GOT3 (cell line): ENCODE measurements at places on chromosomes 12 and 14.

DNA sequence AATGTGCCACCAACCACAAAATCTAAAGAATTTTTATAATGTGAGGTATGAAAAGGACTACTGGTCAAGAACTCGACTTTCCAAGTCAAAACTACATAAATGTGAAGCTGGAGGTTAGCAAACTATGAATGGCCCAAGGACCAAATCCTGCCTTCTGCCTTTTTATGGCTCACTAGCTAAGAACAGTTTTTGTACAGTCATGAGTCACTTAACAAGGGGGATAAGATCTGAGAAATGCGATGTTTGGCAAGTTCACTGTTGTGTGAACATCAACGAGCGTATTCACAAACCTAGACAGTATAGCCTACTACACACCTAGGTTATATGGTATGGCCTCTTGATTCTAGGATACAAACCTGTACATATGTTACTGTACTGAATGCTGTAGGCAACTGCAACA lies 28.2 kb downstream of the FERMT2 start:
- no peak for DNase-seq

- DNase-seq, result no peak
Measured at GRCh38 chr14:52706286-52706685, 714 bp upstream of the PSMC6 start.

DNA sequence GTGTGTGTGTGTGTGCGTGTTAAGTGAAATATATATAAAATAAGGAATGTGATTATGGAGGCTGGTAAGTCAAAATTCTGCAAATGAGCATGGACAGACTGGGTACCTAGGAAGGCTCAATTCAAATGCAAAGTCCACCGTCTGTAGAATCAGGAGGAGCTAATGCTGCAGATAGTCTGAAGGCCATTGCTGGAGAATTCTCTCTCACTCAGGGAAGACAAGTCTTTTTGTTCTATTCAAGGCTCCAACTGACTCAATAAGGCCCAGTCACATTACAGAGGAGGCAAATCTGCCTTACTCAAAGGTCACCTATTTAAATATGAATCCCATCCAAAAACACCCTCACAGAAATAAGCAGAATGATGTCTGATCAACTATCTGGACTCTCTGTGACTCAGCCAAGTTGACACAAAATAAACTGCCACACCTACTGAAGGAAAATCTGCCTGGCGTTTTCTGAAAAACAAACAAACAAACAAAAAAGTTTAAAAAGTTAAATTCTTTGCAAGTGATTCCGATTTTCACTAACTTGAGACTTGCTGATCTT lies 684 bp upstream of the KLRF2 start:
- no peak for DNase-seq

DNA sequence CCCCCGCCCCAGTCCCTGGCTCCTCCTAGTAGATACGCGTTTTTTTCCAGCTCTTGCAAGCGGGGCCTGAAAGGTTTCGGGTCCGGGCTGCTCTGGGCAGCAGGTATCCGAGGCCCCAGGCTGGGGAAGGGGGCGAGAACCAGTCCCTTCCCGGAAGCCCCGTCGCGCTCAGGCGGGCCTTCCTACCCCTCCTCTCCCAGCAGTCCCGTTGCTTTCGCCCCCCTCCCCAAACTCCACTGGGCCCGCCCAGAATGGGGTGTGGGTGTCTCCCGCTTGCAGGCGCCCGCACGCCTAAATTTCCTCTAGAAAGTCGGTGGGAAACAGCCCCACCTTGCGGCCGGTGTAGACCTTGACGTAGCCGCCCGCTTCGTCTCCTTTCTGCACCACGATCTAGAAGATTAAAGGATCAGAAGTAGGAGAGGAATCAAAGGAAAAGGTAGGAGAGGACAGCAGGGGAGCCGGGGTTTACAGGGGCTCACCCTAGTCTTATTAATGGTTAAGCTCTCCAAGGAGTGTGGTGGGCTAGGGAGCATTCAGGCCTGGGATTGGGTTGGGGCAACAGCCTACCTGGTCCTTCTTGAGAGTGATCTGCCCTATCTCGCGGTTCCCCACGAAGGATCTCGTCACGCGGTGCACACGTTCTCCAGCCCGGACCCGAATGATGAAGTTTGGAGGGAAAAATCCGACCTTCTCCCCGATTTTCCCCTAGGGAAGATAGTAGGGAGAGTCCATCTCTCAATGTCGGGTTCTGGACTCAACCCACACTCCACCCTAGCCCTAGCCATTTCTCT lies 7.3 kb downstream of the STAC3 start:
- DNase-seq, result peak; percentile 99

DNA sequence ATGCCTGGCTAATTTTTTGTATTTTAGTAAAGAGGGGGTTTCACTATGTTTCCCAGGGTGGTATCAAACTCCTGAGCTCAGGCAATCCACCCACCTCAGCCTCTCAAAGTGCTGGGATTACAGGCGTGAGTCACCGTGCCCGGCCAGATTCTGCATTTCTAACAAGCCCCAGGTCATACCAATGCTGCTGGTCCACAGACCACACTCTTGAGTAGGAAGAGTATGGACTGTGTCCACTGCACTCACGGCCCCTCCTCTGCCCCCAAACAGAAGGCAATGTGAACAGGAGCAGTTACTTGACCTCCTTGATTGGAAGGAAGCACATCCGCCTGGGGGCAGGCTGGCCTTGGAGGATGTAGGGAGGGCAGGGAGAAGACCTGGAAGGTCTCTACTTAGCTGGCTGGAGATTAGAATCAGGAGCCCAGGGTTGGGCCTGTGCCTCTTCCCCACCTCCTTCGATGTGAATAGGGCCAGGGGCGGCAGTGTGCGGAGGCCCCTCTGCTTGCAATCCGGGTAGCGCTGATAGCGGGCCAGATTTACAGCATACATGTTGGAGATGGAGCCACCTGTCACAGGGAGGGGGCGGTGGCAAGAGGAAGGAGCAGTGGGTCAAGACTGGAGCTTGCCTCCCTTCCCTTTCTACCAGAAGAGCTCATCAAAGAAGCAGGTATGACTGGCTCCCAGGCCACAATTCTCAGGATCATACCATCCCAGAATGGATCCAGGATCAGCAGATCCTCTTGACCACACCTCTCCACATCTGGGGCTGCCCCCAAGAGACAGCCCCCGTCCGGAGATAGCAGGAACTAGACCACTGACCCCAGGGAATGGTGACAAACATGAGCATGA lies 9.4 kb upstream of the ZNF740 start:
- no peak for DNase-seq

DNA sequence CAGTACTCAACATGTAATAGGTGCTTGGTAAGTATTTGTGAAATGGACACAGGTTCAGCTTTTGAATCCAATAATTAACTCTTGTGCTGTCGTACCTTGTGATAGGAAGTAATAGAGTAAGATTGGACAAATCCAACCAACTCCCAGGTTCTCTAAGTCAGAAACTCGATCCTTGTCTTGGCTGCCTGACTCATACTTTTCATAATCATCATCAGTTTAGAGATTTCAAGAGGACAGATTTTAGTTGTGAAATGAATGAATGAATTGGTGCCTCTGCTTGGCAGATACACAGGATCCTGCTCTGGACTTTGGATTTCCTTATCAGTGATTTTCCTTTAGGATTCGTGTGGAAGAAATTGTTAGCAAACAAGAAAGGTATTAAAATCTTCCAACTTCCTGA lies 1145.2 kb downstream of the AACS start:
- DNase-seq, result no peak

DNA sequence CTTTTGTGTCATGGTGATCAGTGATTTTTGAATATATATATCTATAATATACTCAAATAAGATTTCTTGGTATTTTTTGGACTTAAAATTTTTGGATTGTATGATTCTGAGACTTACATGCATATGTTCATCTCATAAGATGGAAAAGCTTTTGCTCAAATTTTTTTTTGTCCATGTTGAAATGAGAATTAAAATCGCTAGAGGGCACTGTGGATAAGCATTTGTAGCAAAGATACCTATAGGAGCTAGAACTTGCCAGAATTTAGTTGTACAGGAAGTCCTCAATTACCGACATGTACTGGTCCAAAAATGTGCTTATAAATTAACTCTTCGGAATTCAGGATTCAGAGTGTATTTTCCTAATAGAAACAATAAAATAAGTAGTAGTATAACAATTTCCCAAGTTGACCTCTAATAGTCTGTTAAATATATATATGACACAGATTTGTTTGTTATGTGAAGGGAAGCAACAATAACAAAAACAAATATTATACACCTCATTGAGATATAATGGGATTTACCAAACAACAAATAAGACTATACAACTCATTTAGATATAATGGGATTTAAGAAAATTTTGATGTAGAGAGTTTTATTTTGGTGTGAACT lies 179.6 kb downstream of the TMEM117 start:
- DNase-seq, result no peak

- DNase-seq, result no peak
Measured at GRCh38 chr12:105504286-105504685, 173.8 kb downstream of the C12orf75 start.

GRCh38 chr12:98343002-98343567 lies 172.3 kb upstream of the TMPO start:
- DNase-seq, result no peak

DNA sequence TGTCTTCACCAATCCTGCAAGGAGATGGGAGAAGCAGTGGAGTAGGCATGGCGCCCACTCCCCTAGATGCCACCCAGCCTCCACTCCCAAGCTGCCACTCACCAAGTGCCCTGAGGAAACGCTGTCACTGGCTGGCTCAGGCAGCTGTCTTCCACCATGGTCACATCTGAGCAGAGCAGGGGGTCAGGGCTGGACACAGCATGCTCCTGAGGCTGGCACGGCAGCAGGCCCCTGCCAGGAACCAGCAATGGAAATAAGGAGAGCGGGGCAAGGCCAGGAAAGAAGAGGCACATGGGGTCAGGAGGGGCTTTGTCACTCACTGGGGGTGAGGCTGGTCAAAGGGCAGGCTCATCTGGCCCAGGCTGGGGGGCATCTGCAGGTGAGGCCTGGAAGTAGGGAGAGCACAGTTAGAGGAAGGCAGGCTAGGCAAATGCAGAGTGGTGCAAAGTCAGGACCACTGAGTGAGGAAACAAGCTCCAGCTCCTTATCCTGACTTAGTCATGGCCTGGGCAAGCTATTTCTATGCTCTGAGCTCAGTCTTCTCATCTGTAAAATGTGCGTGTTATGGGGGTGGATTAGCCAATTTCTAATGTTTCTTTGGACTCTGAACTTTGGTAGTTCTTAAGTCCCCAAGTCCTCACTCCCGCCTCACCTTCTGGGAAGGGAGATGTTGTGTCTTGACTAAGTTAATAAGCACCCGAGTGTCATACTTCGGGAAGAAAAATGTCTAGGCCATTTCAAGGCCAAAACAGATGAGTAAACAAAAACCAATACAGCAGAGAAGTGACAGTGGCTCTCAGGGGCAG lies 8.0 kb downstream of the NAB2 start:
- no peak for DNase-seq

GRCh38 chr12:25447046-25447445 lies 106.0 kb downstream of the LMNTD1 start:
- DNase-seq, result no peak

DNA sequence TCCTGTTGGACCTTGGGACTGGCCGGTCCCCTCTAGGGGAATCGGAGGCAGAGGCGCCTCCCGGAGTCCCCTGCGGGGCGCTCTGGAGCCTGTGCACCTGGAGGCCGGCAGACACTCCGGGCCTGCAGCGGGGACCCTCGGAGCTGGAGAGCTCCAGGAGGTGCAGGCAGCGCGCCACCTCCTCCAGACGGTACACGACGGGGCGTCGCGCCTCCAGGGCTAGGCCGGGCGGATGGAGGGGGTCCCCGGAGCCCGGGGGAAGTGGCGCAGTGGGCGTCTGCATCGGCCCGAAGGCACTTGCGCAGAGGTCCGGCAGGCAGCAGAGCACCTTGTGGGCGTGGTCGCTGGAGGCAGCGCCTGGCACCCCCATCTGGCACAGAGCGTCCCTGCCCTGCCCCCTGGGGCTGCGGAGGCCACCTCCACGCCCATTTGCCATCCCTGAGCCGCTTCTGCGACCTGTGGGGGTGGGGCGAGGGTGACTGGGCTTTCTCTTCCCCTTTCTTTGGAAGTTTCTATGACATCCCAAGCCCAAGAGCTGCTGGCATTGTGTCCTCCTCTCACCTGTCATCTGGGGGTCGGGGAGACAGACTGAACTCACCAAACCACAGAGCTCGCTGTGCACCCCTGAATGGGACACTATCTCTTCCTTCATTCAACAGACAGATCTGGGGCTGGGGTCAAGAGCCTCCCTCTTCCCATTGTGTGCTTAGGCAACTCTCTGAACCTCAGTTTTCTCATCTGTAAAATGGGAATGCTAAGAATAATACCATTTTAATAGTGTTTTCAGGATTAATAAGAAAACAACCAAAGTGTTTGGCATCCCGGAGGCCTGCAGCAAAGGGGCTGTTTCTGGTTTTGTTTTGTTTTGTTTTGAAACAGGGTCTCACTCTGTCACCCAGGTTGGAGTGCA lies 37.5 kb upstream of the CORO1C start:
- no peak for DNase-seq
